ENCODE measurements at places on chromosomes 1 and 21.
A peak's percentile ranks its signal among the peaks of the same experiment; 100 is the strongest.

GRCh38 chr21:27422435-27422834 is 455.5 kb upstream of the ADAMTS5 start:
- DNase-seq = no peak

GRCh38 chr1:199573047-199573446 is 454.5 kb upstream of the NR5A2 start:
- DNase-seq = no peak

- peak; percentile 9 for DNase-seq
These were observed 65.7 kb downstream of the NENF start for GRCh38 chr1:212498283-212499040.

DNA sequence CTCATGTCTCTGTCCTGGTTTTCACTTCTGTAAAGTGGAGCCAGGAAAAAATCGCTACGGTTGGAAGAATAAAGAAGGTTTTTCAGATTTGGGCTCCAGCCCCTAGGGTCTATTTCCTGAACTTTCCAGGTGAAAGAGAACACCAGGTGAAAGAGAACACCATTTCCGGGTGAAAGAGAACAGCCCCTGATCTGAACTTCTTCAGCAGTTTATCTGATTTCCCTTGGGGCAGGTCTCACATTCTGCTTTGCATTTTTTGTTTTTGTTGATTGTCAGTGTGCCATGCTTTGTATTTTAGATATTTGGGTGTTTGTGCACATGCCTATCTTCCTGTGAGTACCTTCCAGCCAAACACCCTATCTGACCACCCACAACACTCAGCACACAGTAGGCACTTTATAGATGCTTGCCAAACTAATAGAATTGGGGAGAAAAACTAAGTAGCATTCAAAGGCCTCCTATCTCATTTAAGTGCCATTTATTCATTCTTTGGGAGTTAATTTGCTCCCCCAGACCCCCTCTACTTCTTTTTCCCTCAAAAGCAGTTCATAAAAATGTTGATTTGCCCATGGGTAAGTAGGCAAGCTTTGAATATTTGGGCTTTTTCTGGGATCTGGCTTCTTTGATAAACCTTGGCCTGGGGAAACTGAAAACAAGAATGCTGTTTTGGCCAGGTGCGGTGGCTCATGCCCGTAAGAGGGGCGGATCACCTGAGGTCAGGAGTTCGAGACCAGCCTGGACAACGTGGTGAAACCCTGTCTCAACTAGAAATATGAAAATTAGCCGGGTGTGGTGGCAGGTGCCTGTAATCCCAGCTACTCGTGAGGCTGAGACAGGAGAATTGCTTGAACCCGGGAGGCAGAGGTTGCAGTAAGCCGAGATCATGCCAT is 2.2 kb downstream of the NAV1 start:
- DNase-seq = no peak

DNA sequence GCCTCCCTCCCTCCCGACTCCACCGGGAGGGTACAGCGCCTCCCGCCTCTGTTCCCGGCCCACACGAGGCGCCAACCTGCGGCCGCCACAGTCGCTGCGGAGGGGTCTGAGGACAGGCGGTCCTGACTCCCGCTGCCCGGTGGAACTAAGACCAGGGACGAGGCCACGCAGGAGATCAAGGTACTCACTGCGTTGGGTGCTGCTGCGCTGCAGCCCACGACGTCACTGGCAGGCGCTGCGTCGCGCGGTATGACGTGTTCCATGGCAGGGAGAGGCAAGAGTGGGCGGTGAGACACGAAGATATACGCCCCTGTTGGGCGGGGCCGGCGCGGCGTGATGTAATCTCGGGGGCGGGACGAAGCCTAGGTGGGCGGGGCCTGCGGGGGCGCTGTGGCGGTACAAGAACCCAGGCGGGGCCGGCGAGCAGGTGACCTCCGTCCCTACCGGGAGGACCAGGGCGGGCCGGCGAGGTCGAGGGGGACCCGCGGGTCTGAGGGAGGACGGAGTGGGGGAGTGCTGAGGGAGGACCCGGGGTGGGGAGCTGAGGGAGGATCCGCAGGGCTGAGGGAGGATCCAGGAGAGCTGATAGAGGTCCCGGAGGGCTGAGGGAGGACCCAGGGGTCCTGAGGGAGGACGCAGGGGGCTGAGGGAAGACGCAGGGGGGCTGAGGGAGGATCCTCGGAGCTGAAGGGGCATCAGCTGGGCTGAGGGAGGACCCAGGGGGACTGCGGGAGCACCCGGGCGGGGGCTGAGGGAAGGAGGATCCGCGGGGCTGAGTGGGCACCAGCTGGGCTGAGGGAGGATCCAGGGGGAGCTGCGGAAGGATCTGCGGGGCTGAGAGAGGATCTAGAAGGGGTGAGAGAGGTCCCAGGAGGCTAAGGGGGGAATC is at the start of gene MRPL55:
Gene MRPL55, minus strand, starts transcription at position 227 of the 889 bp plus-strand sequence. CDS start 1,039 bp downstream, outside the sequence.
- DNase-seq = peak; percentile 93
